ENCODE measurements at places on chromosomes 7 and 10.

DNA sequence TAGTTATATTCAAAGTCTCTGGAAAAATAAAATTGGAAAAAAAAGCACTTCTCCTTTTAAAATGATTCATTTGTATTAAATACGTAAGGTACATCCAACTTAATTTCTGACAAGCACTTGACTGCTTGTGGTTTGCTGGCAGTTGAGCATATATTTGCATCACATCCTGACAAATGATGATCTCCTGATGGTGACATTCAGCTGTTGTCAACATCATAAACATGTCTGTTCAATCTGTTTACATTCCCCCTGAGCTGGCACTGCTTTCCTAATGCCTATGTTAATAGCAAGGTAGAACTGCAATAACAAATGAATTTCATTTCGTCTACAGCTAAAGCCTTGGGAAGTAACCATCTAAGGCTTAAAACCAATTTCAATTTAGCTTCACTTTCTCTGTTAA lies 24.4 kb downstream of the TSPAN12 start:
- no peak for DNase-seq

- DNase-seq = no peak
Observed at GRCh38 chr7:82442492-82443035, 1.0 kb downstream of the CACNA2D1 start.

GRCh38 chr7:133484086-133484485 lies 231.2 kb downstream of the EXOC4 start:
- DNase-seq = no peak

DNA sequence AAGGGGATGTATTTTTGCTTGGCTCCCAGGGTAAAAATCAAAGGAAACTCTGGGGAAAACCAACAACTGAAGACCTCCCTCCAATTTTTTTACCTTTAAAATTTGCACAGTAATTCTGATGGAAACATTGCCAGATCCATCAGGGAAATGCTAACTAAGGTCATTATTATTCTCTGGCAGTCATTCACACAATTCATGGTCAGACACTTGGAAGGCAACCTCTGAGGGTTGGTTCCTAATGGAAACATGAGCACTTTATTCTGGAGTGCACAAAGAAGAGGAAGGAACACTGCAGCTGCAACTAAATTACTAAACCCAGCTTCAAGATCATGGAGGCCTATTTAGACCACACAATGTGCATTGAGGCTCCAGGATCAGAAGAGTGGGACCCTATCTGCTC lies 34.2 kb downstream of the SRI start:
- no peak for DNase-seq

GRCh38 chr10:97196223-97197029 lies 10.7 kb upstream of the SLIT1 start:
- DNase-seq = no peak

DNA sequence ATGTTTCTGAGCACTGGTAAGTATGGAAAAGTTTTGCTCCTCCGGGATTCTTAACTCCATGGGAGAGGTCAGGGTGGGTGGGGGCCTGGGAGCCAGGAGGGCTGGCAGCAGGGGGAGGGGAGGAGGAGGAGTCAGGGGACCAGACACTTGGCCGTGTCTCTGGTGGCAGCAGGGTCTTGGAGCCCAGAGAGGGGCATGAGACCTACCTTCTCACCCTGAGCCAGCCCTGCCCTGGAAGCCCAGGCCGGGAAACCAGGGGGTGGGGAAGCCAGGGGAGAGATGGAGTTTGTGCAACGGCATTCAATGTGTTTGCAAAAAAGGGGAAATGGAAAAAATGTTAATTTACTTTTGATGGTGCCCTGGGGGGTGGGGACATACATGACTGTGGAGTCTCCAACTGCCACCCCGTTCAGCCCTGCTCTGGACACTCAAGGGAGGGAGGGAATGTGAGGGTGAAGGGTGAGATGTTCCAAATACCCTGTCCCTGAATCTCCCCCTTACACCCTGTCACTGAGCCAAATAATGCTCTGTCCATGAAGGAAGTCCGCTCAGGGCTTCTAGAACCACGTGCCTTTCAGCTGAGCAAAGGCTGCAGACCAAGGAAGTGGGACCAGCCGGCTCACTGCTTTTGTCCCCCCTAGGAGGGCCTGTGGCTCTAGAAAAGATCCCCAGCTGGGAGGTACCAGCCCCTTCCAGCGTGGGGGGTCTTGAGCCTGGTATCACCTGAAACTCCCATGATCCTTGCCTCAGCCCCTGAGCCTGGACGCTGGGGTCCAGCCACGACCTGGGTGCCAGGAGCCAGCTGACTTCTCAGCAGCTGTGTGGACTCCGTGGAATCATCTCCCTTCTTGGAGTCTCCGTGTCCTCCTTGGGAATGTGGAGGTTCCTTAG lies 48.3 kb downstream of the TMEM270 start:
- DNase-seq = no peak

DNA sequence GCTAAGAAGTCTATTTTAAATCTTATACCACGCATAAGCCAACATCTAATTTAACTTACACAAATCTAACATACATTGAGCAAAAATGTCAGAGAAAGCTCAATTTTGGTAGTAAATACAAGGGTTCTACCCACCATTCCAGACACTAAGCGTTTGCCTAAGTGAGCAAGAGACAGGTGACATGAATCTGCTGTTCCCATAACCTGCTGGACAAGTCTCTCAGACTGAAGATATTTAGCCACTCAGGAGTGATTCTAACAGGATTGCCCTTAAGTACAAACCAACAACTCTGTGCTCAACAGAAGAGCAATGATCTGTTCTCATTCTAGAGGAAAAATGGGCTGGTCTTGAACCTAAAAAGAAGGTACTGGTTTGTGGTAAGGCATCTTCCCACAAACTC lies 18.8 kb downstream of the EZH2 start:
- no peak for DNase-seq

DNA sequence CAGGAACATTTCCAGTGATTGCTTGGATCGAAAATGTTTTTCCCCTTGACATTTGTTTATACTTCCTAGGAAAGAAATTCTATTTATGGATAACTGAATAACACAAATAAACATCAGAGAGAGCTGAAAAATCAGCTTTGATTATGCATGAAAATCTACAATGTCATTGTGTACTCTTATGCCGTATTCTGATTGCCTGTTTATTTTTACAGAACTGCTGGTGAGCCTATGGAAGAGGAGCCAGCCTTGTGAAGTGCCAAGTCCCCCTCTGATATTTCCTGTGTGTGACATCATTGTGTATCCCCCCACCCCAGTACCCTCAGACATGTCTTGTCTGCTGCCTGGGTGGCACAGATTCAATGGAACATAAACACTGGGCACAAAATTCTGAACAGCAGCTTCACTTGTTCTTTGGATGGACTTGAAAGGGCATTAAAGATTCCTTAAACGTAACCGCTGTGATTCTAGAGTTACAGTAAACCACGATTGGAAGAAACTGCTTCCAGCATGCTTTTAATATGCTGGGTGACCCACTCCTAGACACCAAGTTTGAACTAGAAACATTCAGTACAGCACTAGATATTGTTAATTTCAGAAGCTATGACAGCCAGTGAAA lies 121.5 kb downstream of the TWIST1 start:
- no peak for DNase-seq

DNA sequence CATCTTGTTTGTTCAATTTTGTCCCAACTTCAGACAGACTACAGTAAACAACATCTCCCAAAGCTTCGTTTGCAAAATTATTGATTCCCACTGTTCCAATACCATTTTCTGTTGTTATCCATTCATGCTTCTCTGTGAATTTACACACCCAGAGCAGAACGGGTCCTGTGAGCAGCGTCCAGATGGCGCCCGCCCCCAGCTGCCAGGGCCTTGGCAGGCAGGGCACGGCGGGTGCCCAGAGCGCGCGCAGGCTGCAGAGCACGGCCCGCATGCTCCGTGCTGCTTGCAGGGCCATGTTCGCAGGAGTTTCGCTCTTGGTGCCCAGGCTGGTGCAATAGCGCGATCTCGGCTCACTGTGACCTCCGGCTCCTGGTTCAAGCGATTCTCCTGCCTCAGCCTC lies 32.5 kb upstream of the SEPTIN7 start:
- peak; percentile 37 for DNase-seq

DNA sequence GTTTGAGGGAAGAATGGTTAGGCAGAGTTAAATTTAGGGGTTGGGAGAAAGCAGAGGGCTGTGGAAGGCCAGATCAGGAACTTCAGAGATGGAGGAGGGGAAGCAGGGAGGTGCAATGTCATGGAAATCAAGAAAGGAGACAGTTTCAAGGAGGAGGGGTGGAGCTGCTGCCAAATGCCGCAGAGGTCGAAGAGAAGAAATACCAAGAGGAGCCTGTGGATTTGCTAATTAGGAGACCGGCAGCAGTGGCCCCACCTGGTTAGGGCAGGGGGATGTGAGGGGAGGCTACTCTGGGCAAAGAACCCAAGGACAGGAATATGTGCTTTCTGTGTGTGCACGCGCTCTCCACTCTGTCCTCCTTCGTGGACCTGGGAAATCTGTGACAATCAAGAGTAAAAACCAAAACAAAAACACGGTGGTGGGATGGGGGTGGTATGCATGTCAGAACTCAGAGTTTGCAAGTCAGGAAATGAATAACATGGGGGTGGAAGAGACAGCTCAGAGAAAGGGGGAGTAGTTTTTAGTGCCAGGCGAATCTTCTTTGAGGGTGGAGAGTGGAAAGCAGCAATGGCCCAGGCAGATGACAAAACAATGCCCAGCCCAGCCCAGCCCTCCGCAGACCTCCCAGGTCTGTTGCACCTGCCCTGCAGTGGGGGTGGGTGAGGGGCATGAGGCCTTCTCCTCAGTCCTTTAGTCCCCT lies 102.9 kb upstream of the PAX2 start:
- DNase-seq = no peak

DNA sequence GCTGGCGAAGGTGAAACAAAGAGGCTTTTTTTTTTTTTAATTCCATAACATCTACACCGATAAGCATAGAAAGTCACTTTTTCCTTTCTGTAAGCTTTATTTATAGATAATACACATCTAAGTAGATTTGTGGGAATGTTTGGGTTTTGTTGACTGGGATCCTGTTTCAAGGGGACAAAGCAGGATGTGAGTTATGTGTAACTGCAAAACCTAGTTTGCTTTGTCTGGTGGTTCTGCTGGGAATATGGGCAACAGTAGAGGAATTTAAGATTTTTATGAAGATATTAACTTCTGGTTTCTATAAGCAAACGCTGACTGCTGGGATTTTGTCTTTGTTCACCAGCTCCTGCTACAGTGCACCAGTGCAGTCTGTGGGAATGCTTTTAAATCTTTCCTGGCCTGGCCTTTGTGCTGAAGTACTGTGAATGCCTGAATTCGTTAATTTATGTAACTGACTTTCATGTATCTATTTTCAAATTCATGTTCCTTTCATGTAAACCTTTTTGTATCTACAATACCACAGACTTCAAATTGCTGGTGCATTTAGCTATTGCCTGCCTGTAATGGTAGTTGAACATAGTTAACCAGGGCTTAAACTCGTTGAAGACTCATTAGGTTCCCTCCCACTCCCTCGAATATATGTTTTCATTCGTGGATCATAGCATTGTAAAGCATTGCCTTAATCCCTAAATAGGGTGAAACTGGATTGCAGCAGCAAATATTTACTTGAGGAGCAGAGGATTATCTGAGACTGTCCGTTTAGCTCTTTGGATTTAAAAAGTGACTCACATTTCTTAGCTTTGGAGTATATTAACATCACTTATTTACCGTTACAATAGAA lies 1.5 kb downstream of the KLHL7 start:
- DNase-seq = no peak

DNA sequence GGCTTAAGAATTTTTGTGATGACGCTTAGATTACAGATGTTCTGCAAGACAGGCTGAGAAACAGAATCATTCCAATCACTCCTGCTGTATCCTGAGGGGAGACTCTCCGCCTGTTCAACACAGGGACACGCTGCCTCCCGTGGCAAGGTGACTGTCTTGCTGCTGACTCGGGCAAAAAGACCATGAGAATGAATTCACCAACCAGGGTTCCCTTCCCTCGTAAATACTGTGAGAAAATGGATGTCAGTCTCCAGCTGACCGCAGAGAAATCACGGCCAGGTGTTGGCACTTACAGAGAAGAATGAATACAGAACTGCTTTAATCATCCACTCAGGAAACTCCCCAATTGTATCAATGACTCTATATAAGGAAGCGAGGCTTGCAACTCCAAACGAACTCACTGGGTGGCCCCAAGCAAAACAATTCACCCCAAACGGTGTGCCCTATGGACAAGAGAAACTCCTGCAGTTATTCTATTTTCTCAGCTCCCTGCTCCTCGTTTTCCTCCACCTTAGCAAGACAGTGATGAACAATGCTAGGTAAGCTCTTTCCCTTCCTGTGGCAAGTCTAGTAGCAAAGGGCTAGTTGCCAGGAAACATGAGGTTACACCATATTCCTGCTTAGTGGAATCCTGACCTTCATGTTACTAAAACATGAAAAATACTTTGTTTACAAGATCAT lies 22.8 kb downstream of the GNA12 start:
- DNase-seq = no peak

- no peak for DNase-seq
Observed at GRCh38 chr10:129861776-129862531, 102.1 kb downstream of the EBF3 start.

GRCh38 chr7:131212114-131212513 lies 115.6 kb upstream of the MKLN1 start:
- no peak for DNase-seq

DNA sequence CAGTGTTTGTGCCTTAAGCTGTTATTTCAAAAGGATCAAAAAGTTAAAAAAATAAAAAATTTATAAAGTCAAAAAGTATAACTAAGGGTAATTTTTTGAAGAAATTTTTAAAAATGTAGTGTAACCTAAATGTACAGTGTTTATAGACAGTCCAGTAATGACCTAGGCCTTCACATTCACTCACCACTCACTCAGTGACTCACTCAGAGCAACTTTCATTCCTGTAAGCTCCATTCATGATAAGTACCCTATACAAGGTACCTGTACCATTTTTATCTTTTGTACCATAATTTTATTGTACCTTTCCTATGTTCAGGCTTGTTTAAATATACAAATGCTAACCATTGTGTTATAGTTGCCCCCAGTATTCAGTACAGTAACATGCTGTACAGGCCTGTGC lies 21.5 kb downstream of the DNAJC9 start:
- no peak for DNase-seq

- DNase-seq = no peak
Observed at GRCh38 chr7:80785961-80786536, 132.8 kb downstream of the SEMA3C start.
